ENCODE measurements at places on chromosomes 5 and 9. TPM values are rescaled to one million over a fixed set of nuclear protein-coding genes. Genes with fewer than 3 reads are reported as not detected.

Gene CXCL14
- polyA plus RNA-seq = not detected

Gene GPR151
- polyA plus RNA-seq = not detected

Gene PCDHGB1
- polyA plus RNA-seq = 0.41 TPM

Gene PCDHGB6
- polyA plus RNA-seq = 0.39 TPM

Gene FSTL4
- polyA plus RNA-seq = not detected

Gene PDE6A
- 0.05 TPM for polyA plus RNA-seq

Gene UBLCP1
- 45.1 TPM for polyA plus RNA-seq

Gene SPAG8
- polyA plus RNA-seq = 1.1 TPM

Gene RECK
- 5.3 TPM for polyA plus RNA-seq

Gene SARDH
- polyA plus RNA-seq = 0.30 TPM

Measured in IgD-negative memory B cell (primary cell).